ENCODE measurements at places on chromosomes 7 and 10. TPM values are rescaled to one million over a fixed set of nuclear protein-coding genes. Genes with fewer than 3 reads are reported as not detected.

DNA sequence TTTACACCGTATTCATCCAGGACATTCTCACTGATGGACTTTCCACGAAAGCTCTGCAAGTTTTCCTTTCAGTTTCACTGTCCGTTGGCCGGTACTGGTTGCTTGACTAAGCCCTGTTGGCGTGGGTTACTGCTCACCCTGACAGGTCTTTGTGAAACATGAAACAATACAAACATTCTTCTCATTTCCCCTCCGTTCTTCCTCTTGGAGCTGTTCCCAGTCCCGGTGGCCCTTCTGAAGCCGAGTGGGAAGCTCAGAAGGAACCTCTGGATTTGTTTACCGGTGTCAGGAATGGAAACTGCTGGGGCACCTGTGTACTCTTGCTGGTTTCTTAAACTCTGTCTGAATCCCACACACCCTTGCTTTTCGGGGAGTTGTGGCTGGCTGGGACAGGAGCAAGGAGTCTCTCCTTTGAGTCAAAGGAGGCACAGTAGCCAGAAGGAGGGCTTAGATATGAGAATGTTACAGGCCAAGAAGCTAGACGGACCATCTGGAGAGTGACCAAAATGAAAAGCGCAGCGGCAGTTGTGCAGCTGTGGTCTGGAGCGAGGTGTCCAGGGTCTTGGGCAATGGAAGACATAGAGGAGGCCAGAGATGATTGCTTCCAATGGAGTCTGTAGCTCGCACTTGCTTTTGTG, 45.7 kb downstream of the LYZL2 start:
- DNase-seq: peak; percentile 68

CPA4 gene
- 20.0 TPM for total RNA-seq

PGAM1 gene
- 209 TPM for total RNA-seq

PLAU gene
- total RNA-seq: 60.1 TPM

Measured in fibroblast of lung (primary cell).